ENCODE measurements at places on chromosomes 5 and 9. TPM values are rescaled to one million over a fixed set of nuclear protein-coding genes. Genes with fewer than 3 reads are reported as not detected.

Gene JAKMIP2
- 5.7 TPM for total RNA-seq

Gene ANKRD31
- 0.96 TPM for total RNA-seq

Gene CCL21
- total RNA-seq: not detected

Gene PLAC8L1
- 0.43 TPM for total RNA-seq

Gene SELENOP
- total RNA-seq: 2.7 TPM

Gene PCDHA6
- total RNA-seq: not detected

Gene HSPB3
- not detected for total RNA-seq

Gene RETREG1
- total RNA-seq: 67.3 TPM

Gene IL4
- total RNA-seq: not detected

Gene PCDHGA4
- total RNA-seq: 0.37 TPM

Gene STK10
- 305 TPM for total RNA-seq

GRCh38 chr5:160071916-160072315 lies 47.3 kb downstream of the PWWP2A start:
- no peaks in the 10 kb centered on the region for H3K4me1 ChIP-seq

DNA sequence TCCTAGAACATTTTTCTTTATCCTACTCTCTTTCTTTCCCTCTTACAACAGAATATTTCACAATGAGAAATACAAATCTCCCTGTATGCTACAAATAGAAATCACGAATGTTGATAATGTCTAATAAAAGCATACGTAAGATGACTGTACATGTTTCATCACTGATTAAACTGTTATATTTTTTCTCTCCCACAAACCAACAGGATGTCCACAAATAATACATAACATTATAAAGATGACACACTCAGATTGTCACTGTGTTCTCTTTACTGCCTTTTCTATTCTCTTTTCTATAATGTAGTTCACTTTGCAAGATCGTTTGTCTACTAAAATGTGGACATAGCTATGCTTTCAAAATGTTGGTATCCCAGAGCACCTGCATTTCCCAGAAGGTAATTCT lies 90.7 kb upstream of the PARP8 start:
- no peaks in the 10 kb centered on the region for H3K36me3 ChIP-seq
- H3K27me3 ChIP-seq: no peaks in the 10 kb centered on the region
- H3K4me1 ChIP-seq: peaks cover 5% of the 10 kb centered on the region
- no peak for DNase-seq
- no peak overlapping the region for H3K4me3 ChIP-seq

GRCh38 chr9:129958796-129959195 lies 84.2 kb downstream of the FNBP1 start:
- peaks cover 23% of the 10 kb centered on the region for H3K4me1 ChIP-seq
- H3K4me3 ChIP-seq: no peak overlapping the region
- peak overlapping the region; percentile 23 for H3K27ac ChIP-seq
- H3K27me3 ChIP-seq: no peaks in the 10 kb centered on the region
- peaks cover 10% of the 10 kb centered on the region for H3K36me3 ChIP-seq
- no peak for DNase-seq

GRCh38 chr9:108885643-108886348 lies 23.7 kb downstream of the ACTL7A start:
- H3K4me3 ChIP-seq: no peak overlapping the region
- H3K27ac ChIP-seq: no peak overlapping the region
- H3K27me3 ChIP-seq: no peaks in the 10 kb centered on the region
- no peak for DNase-seq
- H3K36me3 ChIP-seq: peaks cover 72% of the 10 kb centered on the region

GRCh38 chr9:133606708-133607025 lies 2.5 kb downstream of the FAM163B start:
- H3K27me3 ChIP-seq: peaks cover 64% of the 10 kb centered on the region
- no peak overlapping the region for H3K4me3 ChIP-seq
- H3K27ac ChIP-seq: no peak overlapping the region

DNA sequence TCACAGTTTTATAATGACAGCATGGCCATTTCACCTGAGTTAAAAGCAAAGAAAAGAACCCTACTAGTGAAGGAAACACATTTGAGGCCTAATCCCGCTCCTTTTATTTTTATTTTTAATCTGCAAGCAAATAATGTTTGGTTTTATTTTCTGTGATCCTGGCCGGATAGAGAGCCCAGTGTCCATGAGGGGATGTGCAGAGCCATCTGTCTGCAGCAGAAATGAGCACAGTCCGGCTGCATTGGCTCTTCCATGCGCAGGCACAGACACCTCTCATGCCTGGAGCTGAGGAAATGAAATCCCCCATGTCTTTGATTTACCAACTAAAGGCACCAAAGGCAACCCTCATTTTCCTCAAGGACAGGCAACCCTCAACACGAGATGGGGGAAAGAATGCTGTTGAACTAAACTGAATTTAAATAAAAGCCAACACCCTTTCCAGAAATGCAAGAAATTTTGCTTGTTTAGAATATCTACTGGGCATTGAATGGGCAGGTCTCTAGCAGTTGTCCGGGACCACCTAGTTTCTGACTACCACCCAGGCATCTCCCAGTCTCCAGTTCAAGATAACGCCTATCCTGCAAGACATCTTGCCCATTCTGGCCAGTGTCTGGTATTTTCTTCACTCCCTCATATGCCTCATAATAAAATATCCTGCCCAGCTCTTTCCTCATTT lies 47.9 kb upstream of the SEMA6A start:
- DNase-seq: no peak
- no peak overlapping the region for H3K4me3 ChIP-seq
- no peaks in the 10 kb centered on the region for H3K4me1 ChIP-seq
- H3K36me3 ChIP-seq: no peaks in the 10 kb centered on the region
- H3K27ac ChIP-seq: no peak overlapping the region

GRCh38 chr5:99030906-99031440 lies 102.2 kb upstream of the CHD1 start:
- no peak overlapping the region for H3K4me3 ChIP-seq
- peaks cover 23% of the 10 kb centered on the region for H3K4me1 ChIP-seq
- no peak overlapping the region for H3K27ac ChIP-seq
- DNase-seq: no peak

DNA sequence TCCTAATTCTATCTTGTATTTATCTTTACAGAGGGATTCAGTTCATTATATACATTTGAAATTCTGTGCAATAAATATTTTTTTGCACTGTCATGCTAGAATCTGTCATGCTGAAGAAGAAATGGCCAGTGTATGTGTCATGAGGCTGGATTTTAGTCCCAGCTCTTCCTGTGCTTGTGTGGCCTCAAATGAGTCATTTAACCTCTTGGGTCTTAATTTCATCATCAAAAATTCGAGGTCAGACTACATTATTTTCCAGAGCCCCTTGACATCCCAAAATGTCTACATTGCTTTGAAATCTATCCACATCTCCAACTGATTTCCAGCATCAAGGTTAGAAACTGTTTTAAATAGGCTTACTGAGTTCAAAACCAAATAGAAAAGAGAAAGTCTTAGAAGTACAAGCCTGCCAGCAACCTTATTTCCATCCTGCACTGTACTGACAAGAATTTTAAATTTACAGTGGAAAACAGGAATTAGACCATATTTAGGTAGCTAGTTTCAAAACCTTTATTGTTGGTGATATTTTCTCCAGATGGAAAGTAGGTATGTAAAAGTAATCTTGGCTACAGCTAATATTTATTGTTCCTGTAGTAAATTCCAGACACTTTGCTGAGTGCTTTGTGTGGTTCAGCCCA lies 96.7 kb upstream of the MAMDC2 start:
- no peaks in the 10 kb centered on the region for H3K4me1 ChIP-seq
- no peaks in the 10 kb centered on the region for H3K27me3 ChIP-seq
- no peak for DNase-seq

DNA sequence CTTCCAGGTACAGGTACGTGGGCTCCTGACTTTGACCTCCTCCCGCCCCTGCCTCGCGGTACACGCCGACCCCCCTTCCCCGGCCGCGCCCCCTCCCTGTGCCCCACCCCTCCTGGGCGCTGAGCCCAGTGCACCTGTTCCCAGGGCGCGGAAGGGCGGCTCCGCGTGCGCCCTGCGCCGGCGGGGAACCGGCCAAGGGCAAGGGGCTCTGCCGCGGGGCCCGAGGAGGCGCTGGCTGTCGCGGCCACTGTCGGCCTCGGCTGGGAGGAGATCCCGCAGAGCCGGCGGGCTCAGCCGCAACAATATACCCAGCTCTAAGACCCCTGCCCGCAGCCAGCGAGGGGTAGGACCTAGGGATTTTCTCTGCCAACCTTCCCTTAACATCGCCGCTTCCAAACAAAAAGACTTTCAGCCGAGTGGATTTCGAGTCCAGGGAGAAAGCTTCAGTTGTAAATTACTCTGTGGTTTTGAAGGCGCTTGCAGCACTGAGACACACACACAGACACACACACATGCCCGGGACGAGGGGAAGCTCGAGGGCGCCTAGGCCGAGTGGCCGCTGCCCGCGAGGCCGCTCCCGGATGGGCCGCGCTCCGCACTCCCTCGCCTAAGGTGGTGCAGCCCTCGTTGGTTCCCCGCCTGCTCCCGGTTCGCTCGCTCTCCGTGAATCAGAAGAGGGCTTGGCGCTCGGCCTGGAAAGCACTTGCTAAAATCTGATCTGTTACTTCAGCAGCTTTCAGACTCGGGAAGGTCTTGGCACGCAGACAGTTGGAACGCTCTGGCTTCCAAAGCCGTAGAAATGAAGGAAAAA lies 1.2 kb downstream of the FGF18 start:
- H3K36me3 ChIP-seq: no peaks in the 10 kb centered on the region
- no peak for DNase-seq
- H3K4me1 ChIP-seq: peaks cover 3% of the 10 kb centered on the region
- no peak overlapping the region for H3K4me3 ChIP-seq
- peaks cover 3% of the 10 kb centered on the region for H3K27me3 ChIP-seq
- no peak overlapping the region for H3K27ac ChIP-seq

DNA sequence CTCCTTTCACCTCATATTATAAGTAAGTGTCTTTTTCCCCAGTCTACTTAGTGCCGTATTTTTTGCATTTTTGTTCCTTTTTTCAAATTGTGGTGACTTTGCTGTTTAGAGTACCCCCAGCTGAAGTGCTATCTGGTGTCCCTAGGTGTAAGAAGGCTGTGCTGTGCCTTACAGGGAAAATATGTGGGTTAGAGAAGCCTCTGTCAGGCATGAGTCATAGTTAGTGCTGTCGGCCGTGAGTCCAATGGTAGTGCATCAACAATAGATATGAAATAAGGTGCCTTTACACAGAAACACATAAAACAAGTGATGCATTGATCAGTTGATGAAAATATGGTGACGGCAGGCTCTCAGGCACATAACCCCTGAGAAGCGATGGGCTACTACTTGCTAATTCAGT lies 20.1 kb downstream of the SYK start:
- no peak overlapping the region for H3K27ac ChIP-seq
- no peak overlapping the region for H3K4me3 ChIP-seq
- no peak for DNase-seq

GRCh38 chr9:114099669-114100270 lies 678 bp upstream of the KIF12 start:
- peaks cover 4% of the 10 kb centered on the region for H3K27me3 ChIP-seq
- no peak overlapping the region for H3K4me3 ChIP-seq
- H3K36me3 ChIP-seq: no peaks in the 10 kb centered on the region
- H3K4me1 ChIP-seq: peaks cover 5% of the 10 kb centered on the region

DNA sequence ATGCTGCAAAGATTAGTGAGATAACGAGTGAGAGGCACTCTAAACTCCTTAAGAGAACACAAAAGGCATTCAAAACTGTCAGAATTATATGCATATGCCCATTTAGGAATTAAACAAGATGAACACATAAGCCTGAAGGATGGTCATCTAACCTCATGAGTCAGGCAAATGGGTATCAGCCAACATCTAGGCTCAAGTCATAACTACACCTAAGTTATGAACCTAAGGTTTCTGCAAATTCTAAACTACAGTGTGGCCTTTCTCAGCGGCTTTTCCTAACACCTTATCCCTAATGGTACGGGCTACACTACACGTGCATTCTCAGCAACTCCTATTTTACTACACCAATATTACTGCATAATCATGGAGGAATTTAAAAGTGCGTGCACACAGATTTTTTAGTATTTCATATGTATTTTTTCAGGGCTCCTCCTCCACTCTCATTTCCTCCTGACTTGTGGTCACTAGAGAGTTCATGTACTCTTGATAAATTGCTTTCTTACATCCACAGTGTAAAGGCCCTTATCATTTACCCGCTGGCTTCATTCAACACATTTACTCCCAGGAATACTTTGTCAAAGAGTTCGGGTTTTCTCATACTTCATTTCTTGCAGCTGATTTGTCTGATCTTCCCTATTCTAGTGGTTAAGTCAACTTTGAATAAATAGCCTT lies 316.5 kb downstream of the BNC2 start:
- no peaks in the 10 kb centered on the region for H3K4me1 ChIP-seq
- no peaks in the 10 kb centered on the region for H3K27me3 ChIP-seq
- H3K36me3 ChIP-seq: no peaks in the 10 kb centered on the region
- no peak for DNase-seq
- no peak overlapping the region for H3K4me3 ChIP-seq

GRCh38 chr5:168579488-168580226 lies 489 bp upstream of the PANK3 start:
- H3K27ac ChIP-seq: peak overlapping the region; percentile 94
- peaks cover 24% of the 10 kb centered on the region for H3K4me1 ChIP-seq
- DNase-seq: peak; percentile 95
- no peaks in the 10 kb centered on the region for H3K27me3 ChIP-seq

GRCh38 chr5:158159621-158160020 lies 300.7 kb upstream of the CLINT1 start:
- H3K27ac ChIP-seq: no peak overlapping the region
- H3K27me3 ChIP-seq: no peaks in the 10 kb centered on the region
- no peak overlapping the region for H3K4me3 ChIP-seq

- no peaks in the 10 kb centered on the region for H3K36me3 ChIP-seq
- H3K27me3 ChIP-seq: no peaks in the 10 kb centered on the region
- no peak overlapping the region for H3K4me3 ChIP-seq
- no peak for DNase-seq
- no peak overlapping the region for H3K27ac ChIP-seq
Measured at GRCh38 chr9:84993105-84993504, 323.6 kb downstream of the NTRK2 start.

- no peaks in the 10 kb centered on the region for H3K36me3 ChIP-seq
- DNase-seq: no peak
- no peak overlapping the region for H3K27ac ChIP-seq
- H3K4me3 ChIP-seq: no peak overlapping the region
Measured at GRCh38 chr9:98869078-98869745, 61.7 kb downstream of the GALNT12 start.

DNA sequence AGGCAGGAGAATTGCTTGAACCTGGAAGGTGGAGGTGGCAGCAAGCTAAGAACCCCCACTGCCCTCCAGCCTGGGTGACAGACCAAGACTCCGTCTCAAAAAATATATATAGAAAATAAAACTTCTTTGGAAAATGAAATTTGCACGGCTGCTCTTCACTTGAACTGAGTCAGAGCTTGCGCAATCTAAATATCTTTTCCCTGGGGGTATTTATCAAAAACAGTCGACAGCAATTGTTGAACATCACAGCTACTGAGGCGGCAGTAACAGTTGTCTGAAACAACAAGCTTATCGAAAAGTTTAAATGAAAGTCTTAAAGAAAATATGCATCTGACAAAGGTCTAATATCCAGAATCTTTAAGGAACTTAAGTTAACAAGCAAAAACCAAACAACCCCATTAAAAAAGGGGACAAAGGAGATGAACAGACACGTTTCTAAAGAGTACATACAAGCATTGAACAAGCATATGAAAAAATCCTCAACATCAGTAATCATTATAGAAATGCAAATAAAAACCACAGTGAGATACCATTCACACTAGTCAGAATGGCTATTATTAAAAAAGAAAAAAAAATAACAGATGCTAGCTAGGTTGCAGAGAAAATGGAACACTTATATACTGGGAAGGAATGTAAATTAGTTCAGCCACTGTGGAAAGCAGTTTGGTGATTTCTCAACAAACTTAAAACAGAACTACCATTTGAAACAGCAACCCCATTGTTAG lies 153.6 kb upstream of the CDH9 start:
- no peaks in the 10 kb centered on the region for H3K36me3 ChIP-seq
- DNase-seq: no peak
- H3K4me3 ChIP-seq: no peak overlapping the region
- no peak overlapping the region for H3K27ac ChIP-seq
